Stimulated activated CD8-positive, alpha-beta memory T cell treated with anti-CD3 and anti-CD28 coated beads, Interleukin-4, amount 100 ng/mL, for 1 hour (primary cell): ENCODE measurements at places on chromosomes 7 and 10.

DNA sequence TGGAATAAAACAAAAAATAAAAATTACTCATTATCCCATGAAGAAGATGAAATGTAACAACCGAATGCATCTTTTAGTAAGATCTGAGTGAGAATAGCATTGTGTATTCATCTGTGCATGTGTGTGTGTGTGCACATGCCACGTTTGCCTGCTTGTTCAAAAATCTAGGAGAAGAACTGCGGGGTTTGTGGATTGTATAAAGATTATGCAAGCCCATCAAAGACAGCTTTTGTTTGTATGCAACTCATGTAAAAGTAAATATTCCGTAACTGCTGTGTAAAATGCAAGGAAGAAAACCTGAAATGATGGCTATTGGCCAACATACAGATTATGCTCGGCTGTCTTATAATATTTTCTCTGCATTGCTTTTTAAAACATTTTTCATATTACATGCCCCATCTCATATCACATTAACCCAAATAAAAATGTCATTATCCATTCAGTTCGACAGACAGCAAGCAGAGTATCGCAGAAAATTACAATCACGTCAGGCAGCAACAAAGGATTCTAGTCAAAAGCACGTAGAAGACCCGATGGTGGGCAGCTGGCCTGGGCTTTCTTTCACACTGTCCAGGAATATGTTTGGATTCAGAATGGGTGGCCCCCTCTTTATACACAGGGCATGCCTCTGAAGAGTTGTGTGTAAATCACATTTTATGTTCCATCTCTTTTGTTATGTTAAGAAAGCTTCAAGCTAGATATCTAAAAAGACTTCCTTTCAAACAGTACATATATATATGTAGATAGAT is 114.0 kb downstream of the PARP12 start:
- no peak for DNase-seq

GRCh38 chr10:131767716-131768115 is 133.1 kb upstream of the PPP2R2D start:
- DNase-seq: no peak

- DNase-seq: no peak
These were observed 602.1 kb upstream of the FOXK1 start for GRCh38 chr7:4079956-4080355.

DNA sequence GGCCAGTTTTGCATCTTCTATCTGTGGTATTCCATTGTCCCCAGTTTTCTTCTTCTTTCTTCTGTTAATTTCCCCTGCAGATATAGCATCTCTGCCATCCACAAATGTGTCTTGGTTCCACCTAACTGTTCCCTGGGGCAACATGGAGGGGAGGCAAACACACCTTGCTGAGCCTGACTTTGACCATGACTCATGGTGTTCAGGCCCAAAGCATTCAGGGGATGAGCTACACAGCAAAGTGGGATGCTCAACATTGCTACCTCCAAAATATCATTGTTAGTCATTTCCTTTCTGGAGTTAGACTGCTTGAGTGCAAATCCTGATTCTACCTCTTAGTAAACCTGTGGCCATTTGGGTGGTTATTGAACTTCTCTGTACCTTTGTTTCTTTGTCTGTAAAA is 542.7 kb downstream of the LRMDA start:
- DNase-seq: no peak

DNA sequence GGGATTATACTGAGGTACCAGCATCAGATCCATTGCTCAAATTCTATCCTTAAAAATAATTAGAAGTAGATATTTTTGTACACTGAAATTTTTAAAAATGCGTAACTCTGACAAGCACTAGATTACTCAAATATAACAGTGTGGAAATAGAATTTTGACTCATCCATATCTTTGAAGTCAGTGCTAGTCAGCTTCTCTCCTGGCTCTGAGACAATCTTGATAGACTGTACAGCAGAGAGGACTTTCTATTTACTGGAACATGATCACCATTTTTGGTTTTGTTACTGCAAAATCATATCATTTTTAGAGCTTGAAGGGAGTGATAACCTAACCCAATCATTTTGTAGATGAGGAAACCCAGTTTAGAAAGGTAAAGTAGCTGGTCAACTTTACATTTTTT is 195.0 kb downstream of the MTERF1 start:
- no peak for DNase-seq

DNA sequence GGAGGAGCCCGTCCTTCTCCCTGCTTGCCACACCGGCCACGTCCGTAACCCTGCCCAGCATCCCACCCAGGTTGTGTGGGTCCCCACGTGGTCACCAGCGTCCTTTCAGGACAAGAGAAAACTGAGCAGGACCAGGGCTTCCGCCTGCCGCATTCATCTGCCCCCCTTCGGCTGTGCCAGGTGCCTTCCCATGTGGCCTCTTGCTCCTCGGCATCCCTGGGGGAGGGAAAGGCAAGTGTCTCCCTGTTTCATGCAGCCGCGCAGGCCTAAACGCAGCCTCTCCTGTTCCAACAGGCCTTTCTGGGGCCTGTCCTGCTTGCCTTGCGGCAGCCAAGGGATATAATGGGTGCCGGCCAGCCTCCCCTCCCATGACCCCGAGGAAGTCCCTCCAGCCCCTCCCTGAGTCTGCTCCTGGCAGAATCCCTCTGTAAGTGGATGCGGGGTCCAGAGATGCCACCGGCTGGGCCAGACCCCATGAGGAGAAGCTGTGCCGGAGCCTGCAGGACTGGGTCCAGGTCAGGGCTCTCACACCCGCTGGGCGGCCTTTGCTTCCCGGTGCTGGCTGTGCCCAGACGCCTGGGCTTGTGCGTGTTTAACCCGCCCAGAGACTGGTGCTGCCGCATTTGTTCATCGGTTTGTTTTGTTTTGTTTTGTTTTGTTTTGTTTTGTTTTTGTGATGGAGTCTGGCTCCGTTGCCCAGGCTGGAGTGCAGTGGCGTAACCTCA is 23.1 kb downstream of the SHH start:
- no peak for DNase-seq

DNA sequence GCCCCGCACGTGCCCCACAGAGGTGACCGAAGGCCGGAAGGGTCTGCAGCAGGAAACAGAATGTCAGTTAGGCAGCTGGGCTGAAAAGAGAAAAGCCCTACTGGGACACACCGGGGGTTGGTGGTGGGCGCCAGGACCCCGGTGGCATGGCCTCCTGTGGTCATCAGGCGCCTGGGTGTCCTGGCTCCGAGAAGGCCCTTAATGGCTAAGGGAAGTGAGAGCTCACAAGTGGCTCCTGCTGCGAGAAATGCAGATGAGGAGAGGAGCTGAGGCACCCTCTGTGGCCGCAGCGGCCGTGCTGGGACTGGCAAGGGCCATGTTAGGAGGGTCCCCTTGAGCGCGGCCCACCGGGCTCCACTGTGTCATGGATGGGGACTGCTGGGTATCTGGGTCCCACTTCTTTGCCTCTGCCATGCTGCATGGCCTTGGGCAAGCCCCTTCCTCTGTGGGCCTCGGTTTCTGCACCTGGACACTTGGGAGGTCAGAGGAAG is 79.2 kb upstream of the GNA12 start:
- DNase-seq: no peak

DNA sequence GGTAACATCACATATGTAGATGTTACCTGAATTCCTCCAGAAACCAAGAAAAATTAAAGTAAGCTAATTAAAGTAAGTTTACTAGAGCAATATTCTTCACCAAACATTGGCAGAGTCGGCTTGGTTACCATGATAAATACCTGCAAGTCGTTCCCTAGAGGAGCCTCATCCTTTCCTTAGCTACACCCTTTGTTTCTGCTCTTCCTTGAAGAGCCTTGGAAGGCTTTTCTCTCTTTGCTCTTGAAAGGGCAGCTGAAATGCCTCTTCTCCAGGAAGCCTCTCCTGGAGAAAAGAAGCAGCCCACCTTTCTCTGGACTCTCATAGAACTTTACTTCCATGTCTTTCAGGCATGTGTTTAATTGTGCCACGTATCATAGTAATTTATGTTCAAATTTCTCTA is 34.9 kb upstream of the CALD1 start:
- DNase-seq: no peak

DNA sequence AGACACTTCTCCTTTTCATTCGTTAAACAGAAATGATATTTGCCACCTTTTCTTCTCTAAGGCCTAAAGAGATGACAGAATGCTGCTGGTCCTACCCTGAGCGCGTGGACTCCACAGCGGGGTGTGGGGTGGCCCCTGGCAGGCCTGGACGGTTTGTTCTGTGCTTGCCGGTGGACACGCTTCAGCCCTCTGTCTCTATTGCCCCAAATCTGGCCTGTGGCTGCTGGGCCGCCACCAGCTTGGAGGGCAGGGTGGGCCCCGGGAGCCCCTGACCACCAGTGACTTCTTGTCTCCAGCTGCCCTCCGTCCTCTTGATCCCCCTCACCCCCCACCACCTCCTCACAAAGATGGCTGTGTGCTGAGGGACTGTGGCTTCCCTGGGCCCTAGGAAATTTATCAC is 5.7 kb downstream of the CHST3 start:
- DNase-seq: no peak

- DNase-seq: no peak
These were observed 52.9 kb upstream of the FGL2 start for GRCh38 chr7:77252506-77252905.

DNA sequence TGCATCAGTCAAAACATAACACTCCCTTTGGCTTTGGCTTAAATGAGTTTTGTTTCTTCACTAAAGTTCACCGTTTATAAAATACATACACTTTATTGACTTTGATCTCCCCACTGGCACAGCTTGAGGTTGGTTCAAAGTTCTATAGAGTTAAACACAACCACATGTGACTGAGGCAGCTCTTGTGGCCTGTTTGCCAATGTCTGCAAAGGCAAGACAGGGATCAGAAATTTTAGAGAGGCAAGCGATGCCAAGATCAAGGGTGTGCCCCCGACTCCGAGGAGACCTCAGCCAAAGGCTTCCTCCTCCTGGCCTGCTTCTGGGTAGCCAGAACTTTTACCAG is 129.8 kb upstream of the JCAD start:
- DNase-seq: no peak

DNA sequence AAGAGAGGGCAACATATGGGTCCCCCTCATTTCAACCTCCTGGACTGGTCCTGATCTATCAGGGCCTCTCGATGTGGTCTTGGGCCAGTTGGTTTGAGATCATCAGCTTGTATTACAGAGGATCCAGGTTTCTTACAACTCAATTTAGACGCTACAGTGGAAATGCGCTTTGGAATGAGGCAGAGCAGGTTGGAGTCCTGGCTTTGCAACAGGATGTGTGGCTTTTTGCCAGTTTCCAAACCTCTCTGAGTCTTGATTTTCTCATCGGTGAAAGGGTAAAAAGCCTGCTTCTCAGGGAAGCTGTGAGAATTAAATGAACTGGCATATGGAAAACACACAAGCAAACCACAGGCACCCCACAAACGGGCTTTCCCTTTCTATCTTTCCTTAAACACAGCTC is 37.5 kb upstream of the MKI67 start:
- no peak for DNase-seq

DNA sequence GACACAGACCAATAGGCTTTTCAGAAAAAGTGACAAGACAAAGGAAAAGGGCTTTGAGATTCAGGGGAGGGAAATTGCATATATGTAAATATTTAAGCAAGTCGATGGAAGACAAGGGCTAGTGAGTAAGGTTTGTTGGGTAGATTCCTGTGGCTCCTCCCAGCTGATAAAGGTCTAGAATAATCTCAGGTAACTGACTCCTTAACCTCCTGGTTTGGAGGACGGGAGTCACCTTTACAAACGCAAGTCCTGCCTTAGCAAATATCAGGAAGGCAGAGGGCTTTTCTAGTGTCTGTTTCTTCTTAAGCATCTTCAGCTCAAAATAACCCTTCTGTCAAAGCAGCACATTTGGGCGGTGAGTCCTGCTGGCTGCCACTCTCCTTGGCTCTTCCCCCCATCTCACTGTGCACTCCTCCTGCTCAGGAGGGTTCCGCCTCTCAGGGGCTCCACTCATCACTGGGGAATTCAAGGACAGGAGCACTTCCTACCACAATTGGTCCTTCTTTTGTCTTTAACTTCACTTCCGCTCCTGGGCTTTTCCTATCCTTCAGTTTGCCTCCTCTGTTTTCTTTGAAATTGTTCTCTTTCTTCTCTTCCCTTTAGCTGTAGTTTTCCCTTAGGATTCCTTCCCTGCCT is 496.3 kb upstream of the KLF6 start:
- DNase-seq: no peak

DNA sequence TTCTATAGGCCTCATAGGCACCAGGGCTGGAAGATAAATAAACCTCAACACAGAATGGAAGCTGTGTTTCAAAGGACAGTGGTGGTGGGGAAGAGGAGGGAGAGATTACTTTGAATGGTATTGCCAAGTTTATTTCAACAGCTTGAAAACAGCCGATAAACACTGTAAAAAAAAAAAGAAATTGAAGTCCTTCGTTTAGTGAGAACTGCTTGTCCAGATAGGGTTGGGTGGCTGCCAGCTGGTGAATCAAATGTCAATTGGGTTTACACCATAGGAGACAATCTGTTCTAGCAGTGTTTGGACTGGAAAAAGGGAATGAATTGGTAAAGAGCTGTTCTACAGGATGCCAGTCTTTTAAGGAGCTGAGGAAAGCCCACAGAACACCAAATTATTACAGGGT is 254.8 kb downstream of the PHF14 start:
- no peak for DNase-seq

DNA sequence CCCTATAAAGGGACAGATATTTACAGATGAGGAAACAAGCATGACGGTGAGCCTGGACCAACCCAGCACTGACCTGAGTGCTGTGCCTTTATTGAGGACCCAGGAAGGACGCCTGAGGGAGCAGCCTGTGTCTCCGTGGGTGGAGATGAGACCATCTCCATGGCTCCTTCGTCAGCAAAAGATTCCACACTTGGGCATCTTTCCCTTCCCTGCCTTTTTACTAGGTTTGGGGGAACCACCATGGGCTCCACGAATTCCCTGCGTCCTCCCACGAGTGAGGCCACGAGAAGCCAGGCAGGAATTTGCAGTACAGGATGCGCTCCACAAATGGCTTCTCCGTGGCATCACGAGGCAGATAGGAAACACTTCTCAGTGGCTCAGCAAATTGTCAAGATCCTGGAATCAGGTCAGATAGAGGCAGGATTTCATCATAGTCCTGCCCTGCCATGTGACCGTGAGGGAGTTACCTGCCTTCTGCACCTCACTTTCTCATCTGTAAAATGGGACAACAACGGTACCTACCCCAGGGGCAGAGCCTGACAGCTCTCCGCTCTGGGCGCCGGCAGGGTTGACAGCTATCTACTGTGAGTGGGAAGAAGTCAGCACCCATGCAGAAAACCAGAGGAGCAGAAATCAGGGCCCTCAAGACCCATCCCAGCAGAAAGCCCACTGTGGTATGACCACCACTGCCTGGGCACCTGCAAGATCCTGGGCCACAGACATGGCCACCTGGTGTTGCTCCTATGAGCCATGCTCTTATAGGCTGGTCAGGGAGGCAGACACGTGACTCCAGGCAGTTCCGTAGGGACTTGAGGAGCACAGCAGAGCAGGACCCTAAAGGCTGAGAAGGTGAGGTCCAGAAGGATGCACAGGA is 80.1 kb downstream of the GRID1 start:
- DNase-seq: no peak

DNA sequence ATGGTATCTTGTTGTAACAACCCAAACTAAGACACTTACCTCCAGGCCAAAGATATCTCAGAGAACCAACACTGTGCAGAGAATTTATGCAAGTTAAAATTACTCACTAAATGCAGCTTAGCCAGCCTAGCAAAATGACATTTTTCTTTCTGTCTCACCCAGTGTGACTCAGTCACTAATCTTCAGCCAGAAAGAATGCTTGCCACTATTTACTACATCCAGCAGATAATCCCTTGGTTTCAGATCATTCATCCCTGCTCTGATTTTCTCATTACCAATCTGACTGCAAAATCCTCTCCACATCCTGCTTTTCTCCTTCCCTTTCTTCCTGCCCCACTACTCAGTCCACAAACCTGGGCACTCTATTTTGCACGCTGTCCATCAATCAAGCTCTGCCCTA is 93.5 kb upstream of the NEBL start:
- no peak for DNase-seq
